Activated CD8-positive, alpha-beta memory T cell treated with anti-CD3 and anti-CD28 coated beads, Interleukin-2, amount 10 ng/mL, durations not matched to agents 7 days and 5 days (primary cell): ENCODE measurements at places on chromosomes 2 and 18. TPM values are rescaled to one million over a fixed set of nuclear protein-coding genes. Genes with fewer than 3 reads are reported as not detected.

Gene SP140L
- total RNA-seq = 84.4 TPM

Gene ZNF396
- 0.70 TPM for total RNA-seq

Gene CD8B
- 396 TPM for total RNA-seq

Gene NPAS2
- 0.47 TPM for total RNA-seq

Gene COBLL1
- total RNA-seq = not detected

Gene C2orf72
- total RNA-seq = 0.18 TPM

Gene CD8B2
- total RNA-seq = 7.0 TPM

Gene ASB18
- not detected for total RNA-seq

Gene SETBP1
- 30.3 TPM for total RNA-seq

Gene GPN1
- total RNA-seq = 36.9 TPM

Gene SCG2
- 0.12 TPM for total RNA-seq
